ENCODE measurements at places on chromosomes 3 and 15. TPM values are rescaled to one million over a fixed set of nuclear protein-coding genes. Genes with fewer than 3 reads are reported as not detected.

PPARG gene
- 0.62 TPM for total RNA-seq

CHST2 gene
- total RNA-seq = 0.64 TPM

TMEM212 gene
- total RNA-seq = not detected

SLC24A5 gene
- total RNA-seq = not detected

AGBL1 gene
- not detected for total RNA-seq

CX3CR1 gene
- not detected for total RNA-seq

PRRT3 gene
- total RNA-seq = 1.8 TPM

STRC gene
- 0.17 TPM for total RNA-seq

IL17RE gene
- total RNA-seq = 2.3 TPM

MST1R gene
- total RNA-seq = not detected
